NCI-H446 (cell line): ENCODE measurements at places on chromosomes 12 and 14.

GRCh38 chr12:92621833-92622232 lies 81.0 kb upstream of the PLEKHG7 start:
- no peak for DNase-seq

- no peak for DNase-seq
Observed at GRCh38 chr12:56581418-56582145, 48.5 kb downstream of the BAZ2A start.

DNA sequence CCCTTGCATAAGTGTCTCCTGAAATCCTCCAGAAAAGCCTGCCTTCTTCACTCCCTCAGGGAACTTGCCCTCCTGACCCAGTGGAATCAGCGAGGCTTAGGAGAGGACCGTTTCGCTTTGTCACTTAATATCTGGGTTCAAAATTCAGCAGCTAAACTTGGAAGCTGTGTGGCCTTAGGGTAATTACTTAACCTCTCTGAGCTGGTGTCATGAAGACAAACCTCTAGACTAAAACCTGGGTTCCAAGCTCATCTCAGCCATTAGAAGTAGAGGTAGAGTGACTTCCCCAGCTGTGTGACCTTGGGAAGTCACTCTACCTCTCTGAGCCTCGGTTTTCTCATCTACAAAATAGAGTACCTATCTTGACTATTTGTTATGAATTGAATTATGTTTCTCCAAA lies 18.3 kb upstream of the RBM19 start:
- no peak for DNase-seq

DNA sequence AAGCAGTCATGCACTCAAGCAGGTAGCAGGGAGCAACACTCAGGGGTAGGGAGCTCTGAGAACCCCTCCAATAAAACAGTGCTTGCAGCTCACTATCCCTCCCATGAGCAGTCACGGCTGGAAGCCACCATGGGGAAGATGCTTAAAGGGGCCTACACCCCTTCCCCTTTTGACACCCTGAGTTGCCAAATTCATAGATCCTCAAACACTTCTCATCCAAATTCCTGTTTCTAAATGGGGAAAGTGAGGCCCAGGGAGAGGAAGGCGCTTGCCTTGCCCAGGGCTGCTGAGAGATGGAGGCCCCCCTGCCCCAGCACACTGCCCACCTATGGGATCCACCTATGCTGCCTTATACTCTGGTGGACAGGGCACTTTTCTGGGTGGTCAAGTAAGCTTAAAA lies 7.2 kb upstream of the ENDOU start:
- no peak for DNase-seq

GRCh38 chr14:69443296-69443805 lies 41.2 kb upstream of the PLEKHD1 start:
- no peak for DNase-seq

GRCh38 chr12:99911081-99911480 lies 73.7 kb downstream of the ANKS1B start:
- peak; percentile 29 for DNase-seq

DNA sequence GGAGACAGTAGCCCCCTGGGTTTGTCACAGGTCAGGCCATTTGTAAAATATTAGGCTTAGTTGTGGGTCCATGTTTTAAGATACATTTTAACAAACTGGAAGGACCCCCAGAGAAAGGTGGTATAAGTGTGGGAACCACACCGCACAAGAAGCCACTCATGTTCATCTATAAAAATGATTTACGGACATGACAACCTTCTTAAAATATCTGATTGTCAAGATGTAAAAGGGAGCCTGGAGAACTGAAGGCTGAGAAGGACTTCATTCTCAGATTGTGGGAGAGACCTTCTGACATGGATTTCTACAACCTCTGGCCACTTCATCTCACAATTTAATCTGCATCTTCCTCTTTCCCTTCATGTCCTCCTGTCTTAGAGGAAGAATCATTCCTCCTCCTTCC lies 102.4 kb downstream of the VCPKMT start:
- no peak for DNase-seq

DNA sequence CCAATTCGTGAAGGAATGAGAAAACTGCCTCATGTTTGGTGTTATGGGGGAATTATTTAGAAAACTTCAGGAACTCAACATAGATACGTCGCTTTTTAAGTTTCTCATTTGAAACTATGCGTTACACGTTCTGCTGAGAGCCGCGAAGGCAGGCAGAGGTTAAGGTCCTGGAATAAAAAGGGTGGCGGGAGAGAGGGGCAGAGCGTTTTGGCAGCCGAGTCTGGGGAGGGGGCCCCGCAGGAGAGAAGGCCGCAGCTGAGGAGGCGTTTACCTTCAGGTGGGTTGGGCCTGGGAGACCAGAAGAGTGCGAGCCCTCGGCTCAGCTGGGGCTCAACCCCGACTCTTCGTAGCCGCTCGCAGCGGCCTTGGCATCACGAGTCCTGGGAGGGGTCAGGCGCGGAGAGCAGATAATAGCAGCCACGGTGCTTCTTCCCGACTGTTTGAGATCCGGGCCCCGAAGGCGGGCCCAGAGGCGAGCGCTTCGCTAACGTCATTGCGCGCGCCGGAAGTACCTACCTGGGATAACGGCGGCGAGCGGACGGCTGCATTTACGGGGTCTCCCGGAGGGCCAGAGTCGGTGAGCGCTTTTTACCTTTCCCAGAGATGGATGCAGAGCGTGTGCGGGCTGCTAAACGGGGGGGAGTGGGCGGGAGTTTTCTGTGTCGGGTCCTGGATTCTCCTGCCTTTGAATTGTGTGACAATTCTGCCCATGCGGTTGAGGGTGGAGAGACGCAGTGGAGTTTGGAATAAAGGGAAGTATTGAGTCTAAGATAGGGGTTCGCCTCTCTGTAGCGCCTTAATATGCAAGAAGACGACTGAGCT lies at the start of the genes PPHLN1 and ZCRB1:
Gene PPHLN1 (plus strand): TSS at position 515 of the 822 bp plus-strand sequence. CDS start 9,736 bp downstream, outside the sequence.
Gene ZCRB1 (minus strand): TSS at position 442 of the 822 bp plus-strand sequence. CDS start 1,992 bp downstream, outside the sequence.
- peak; percentile 79 for DNase-seq

DNA sequence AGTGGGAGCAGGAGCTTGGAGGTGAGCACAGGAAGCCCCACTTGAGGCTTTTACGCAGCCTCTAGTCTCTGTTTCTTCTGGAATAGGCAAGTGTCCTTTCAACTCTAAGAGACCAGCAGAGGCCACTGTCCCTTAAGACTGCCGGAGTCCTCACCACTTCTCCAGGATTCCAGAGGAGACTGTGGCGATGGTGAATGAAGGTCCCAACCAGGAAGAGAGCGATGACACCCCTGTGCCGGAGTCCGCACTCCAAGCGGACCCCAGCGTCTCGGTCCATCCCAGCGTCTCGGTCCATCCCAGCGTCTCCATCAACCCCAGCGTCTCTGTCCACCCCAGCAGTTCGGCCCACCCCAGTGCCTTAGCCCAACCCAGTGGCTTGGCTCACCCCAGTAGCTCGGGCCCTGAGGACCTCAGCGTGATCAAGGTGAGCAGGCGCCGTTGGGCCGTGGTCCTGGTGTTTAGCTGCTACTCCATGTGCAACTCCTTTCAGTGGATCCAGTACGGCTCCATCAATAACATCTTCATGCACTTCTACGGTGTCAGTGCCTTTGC lies 442 bp downstream of the FLVCR2 start:
- no peak for DNase-seq

DNA sequence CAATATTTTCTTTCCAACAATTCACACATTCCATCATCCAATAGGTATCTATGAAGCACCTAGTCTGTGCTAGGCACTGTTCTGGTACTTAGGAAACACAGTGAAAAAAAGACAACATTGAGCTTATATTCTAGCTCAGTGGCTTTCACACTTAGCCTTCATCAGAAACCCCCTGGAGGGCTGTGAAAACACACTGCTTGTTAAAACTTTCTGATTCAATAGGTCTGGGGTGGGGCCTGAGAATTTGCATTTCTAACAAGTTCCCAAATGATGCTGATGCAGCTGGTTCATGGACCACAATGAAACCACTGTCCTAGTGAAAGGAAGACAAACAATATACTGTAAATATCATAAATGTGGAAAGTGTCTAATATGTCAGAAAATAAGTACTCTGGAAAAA lies 5.9 kb downstream of the VTI1B start:
- no peak for DNase-seq
